Foreskin keratinocyte (primary cell): ENCODE measurements at places on chromosomes 3 and 15.

DNA sequence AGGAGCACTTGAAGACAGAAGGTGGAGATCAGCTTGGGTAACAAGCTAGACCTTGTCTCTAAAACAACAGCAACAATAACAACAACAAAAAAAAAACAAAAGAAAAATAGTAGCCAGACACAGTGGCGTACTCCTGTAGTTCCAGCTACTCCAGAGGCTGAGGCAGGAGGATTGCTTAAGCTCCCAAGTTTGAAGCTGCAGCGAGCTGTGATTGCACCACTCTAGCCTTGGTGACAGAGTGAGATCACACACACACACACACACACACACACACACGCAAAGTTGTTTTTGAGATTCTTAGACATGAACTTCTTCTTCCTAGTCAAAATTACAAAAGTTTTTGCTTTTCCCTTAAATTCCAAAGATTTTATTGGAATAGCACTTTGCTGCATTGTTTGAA lies 93.0 kb upstream of the IGSF10 start:
- no peak for DNase-seq

DNA sequence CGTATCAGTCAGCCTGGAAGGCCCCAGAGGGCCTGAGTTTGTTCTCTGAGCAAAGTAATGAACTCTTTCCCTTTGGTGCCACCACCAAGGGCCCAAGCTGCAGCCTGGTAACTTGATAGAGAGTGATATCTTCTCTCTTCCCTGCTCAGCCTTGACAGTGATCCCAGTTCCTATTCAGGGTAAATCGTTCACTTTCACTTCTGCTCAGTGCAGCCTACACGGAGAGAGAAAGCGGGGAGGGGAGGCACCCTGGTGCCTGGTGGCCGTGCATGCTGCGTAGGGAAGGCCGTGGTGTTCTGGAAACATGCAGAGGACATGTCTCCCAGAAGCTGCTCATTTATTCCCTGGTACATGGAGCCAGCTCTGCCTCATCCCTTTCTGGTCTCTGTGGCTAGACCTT lies 54.9 kb downstream of the KIF9 start:
- no peak for DNase-seq

- no peak for DNase-seq
Measured at GRCh38 chr3:55118451-55118850, 190.6 kb upstream of the LRTM1 start.

DNA sequence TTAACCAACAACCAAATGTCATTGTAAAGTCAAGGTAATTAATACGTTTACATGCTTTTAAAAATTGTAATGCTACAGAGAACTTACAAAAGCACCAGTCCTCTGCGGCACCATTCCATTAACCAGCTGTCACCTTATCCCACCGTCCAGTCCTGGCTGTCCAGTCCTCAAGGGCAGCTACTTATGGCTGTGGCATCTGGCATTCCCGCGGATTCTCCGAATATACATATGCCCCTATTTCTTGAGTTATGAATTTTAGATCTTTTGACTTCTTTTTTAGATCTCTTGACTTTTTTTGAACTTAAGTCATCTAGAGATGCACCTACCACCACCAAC lies 382 bp upstream of the POMGNT2 start:
- DNase-seq, result no peak

DNA sequence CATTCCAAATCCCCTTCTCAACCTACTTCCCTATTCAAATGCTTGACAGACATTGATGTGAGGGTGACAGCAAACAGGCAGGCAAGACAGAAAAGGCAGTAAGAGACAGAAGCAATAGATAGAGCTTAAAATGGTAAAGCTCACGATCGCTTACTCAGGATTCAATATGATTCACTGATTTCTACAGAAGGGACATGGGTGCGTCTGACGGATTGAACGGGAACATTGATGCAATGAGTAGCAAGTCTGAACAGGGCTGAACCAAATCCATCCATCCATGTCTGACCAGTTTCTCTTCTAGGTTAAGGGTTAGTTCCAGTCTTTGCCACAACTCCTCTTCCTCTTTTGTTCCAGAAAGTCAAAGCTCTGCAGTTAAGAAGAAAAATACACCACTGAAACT lies 35.1 kb downstream of the P2RY1 start:
- peak; percentile 80 for DNase-seq

GRCh38 chr3:54969652-54970051 lies 41.8 kb upstream of the LRTM1 start:
- DNase-seq, result no peak

GRCh38 chr15:78370013-78370412 lies 29.9 kb downstream of the CRABP1 start:
- no peak for DNase-seq

DNA sequence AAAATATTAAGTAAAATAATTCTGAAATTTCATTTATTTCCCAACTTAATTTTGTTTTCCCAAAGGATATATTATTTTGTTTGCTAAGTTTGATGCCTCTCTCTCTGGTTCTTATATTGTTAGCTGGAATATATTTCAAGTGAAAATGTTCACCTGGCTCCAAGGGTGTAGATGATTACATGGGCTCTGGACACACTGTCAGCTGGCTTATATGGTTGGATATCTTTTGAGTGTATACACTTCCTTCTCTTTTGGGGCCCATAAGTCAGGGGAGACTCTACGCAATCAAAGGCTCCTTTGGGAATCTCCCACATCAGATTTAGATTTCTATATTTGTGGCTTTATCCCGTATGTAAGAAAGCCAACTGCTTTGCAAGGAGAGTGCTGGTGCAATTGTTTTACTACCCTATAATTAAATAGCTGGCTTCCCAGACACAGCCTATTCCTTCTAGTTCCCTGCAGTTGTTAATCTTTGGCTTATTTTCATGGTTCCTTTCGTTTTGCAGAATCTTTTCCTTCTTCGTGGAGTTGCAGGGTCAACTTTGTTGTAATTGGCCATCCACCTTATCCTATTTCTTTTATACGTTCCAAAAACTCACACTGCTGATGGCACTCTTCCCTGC lies 225.7 kb downstream of the DPH6 start:
- DNase-seq, result no peak

DNA sequence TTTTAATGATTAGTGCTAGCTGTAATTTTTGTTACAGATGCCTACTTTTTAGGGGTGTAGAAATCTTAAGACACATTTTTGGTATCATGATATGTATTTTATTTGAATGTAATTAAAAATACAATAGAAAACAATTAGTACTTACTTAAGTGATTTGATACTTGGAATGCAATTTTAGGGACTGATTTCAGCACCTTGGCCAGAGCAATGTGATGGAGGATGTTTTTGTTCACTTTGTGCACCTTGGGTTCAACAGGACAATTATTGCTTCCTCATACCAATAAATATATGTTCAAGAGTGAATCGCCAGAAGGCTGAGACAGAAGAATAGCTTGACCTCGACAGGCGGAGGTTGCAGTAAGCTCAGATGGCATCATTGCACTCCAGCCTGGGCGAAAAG lies 22.3 kb downstream of the GMNC start:
- no peak for DNase-seq

- no peak for DNase-seq
Measured at GRCh38 chr15:100108346-100108745, 233.4 kb downstream of the ADAMTS17 start.

- DNase-seq, result no peak
Measured at GRCh38 chr3:94069194-94069813, 6.4 kb downstream of the NSUN3 start.

- no peak for DNase-seq
Measured at GRCh38 chr15:76663529-76663928, 241.6 kb downstream of the SCAPER start.

DNA sequence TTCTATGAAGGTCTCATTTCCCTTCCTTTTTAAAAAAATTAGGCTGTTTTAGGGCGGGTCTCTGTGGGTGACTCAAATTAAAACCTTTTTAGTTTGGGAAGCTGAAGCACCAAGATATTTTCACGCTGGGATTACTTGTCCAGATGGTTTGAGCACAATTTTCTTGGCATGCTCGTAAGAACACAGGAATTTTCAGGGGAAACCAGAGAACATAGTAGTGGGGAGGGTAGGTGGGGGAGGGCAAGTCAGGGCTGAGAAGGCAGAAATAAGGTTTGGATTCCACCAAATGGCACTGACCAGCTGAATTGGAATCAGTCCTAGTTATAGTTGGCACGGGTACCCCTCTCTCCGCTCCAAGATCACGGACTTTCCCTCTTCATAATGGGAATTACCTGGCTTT lies 97.3 kb upstream of the LRIG1 start:
- DNase-seq, result no peak

DNA sequence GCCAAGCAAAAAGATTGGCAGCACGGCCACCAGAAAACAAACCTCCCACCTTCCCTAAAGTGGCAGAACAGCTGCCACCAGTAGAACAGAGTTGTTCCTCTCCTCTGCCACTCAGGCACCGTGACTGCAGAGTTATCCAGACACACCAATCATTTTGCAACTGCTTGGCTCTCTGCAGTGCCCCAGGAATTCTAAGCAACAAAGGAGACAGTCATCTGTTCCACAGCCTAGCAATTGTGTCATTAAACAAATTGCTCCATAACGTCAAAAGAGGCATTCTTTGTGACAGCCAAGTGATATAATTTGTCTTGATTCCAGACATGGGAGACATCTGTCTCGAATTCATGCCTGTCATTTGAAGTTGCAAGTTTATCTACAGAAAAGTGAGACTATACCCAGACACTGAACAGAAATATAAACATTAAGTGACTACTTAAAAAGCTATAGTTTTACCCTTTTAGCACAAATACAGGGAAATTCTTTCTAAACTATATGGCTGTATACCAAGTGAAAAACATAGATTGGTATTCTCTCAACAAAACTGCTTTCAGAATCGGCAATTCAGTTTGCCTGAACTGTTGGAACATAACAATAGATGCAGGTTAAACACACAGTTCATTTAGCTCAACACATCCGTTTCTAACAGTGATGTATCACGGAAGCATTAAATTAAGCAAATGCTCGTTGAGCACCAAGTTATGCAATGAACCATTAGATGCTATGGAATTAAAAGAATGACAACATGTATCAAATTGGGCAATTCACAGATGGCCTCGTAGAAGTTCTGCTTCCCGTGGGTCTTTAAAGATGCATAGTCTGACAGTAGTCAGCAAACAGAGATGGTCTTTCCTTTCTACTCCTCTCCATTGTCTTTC lies 281.3 kb downstream of the FGF12 start:
- peak; percentile 9 for DNase-seq

- no peak for DNase-seq
Measured at GRCh38 chr15:66097151-66098021, 156.2 kb downstream of the MEGF11 start.

DNA sequence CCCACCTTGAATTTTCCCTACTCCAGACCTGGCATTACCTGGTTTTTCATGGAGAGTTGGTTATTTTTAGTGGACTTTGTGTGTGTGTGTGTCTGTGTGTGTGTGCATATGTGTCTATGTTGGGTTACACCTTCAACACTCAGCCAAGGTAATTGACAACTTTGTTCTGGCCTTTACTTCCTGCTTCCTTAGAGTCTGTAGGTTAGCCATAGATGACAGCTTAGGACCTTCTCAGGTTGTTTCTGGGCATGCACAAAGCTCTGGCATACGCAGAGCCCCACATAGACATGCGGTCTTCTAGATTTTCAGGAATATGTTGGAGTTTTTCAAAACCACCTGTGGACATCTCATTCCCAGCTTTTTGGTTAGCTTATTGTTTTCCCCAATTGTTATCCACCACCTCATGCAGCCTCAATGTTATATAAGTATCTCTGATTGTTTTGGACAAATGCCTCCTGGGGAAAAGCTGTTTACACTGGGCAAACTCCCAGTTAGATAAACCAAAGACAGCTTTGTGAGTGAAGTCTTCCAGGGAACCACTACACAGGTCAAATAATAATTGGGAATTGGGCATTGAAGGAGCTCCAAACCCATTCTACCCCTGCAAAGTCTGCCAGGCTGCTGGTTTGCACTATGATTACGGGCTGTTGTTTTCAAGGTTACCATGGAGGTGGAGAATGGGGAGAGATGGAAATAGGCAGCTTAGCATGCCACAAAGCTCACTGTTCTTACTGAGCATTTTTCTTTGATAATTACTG lies 201.2 kb downstream of the ADAMTSL3 start:
- no peak for DNase-seq

DNA sequence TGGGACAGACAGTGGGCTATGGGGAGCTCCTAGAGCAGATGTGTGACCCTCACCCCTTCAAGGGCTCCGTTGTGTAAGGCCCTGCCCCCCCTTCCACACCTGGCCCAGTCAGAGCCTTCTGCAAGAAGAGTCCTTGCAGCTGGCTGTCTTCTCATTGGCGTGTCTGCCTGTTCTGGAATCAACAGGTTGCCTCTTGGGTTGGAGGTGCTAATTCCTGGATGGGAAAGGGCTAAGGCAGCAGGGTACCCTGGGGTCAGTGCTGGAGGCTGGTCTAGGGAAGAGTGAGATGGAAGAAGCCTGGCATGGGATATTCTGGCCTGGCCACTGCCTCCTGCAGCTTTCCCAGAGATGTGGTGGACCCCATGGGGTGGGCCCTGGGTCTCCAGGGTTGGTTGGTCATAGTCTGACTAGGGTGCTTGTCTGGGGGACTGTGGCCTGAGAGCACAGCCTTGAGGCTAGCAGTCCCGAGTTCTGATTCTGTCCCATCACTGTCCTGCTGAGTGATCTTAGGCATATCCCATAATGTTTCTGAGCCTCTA lies 5.1 kb downstream of the TEX264 start:
- no peak for DNase-seq

DNA sequence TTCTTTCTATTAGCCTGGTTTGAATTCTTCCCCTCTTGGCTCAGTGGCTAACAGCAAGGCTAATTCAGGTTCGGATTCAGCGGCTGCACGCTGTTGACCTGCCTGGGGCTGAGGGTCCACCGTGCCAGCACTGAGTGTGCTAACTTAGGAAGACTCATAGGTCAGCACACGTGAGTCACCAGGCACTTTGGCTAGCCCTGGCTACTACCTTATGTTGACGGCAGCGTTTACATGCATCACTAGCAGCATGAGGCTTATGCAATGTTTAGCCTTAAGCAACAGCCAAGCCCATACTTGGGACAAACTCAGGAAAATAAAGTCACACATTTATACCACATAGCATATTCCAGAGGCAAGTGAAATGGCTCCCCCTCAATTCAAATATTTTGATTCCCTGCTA lies 137.7 kb downstream of the RAB11A start:
- peak; percentile 36 for DNase-seq

DNA sequence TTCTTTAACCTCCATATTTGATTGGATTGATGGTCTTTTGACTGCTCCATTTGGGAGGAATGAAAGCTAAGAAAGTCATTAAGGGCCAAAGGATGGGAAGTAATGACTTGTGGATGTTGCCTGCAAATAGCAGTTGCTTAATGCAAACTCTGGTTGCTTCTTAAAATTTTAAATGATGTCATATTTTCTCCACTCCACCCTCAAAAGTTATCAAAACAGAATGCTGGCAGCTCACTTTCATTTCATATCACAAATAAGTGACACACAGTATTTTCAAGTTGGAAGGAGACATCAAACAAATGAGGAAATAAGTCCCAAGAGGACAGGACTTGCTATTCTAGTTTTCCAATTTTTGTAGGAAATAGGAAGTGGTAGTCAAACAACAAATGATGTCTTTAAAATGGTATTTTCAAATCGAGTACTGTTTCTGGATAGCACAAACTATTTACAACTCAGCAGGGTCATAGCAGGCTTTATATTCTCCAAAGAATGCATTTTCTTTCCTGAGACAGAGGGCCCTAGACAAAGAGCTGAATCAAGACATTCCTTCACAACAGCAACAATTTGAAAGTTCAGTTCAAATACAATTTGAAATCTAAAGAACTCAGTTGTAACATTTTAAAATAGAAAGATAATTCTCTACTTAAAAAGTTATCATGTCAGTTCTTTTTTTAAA lies 165.1 kb upstream of the UBE2E1 start:
- no peak for DNase-seq

- DNase-seq, result peak; percentile 37
Measured at GRCh38 chr3:8938021-8938420, 25.3 kb downstream of the RAD18 start.

GRCh38 chr3:188106887-188107830 lies 46.8 kb upstream of the LPP start:
- DNase-seq, result no peak

GRCh38 chr15:74123658-74124057 lies 6.7 kb upstream of the ISLR2 start:
- DNase-seq, result no peak
